ENCODE measurements at places on chromosomes 5 and 9. TPM values are rescaled to one million over a fixed set of nuclear protein-coding genes. Genes with fewer than 3 reads are reported as not detected.
A peak's percentile ranks its signal among the peaks of the same experiment; 100 is the strongest.

DNA sequence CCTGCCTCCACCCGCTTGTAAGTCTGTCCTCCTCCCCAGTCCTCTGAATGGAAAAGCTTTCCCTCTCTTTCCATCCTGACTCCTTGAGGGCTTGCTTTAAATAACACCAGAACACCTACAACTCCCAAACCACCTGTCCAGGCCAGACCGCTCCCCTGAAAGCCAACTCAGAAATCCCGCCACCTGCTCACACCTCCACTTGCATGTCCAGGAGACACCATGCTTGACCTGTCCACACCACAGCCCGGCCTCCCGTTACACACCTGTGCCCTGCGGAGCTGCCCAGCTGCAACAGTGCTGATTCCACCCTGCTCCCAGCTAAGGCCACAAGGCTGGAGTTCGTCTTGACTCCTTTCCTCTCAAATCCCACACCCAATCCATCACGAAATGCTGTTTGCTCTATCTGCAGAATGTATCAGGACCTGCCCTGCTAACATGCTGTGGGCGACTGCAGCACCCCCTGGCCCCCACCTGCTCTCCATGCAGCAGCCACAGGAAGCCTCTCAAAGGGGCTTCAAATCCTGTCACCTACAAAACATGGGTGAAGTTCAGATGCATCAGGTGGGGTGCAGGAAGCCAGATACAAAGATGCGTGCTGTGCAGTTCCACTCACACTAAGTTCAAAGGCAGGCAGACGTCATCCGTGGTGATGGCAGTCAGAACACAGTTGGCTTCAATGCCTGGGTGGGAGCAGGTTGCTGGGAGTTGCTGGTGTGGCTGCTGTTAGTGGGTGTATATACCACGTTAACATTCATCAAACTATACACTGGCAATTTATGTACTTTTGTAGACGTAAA, 166.0 kb downstream of the ROR2 start:
- no peak for DNase-seq
- no peaks in the 10 kb centered on the region for H3K36me3 ChIP-seq
- H3K27me3 ChIP-seq, result no peaks in the 10 kb centered on the region
- no peak overlapping the region for H3K4me3 ChIP-seq
- no peaks in the 10 kb centered on the region for H3K4me1 ChIP-seq

GRCh38 chr5:17186256-17186655, 31.2 kb upstream of the BASP1 start:
- H3K36me3 ChIP-seq, result no peaks in the 10 kb centered on the region
- no peak overlapping the region for H3K27ac ChIP-seq
- H3K27me3 ChIP-seq, result no peaks in the 10 kb centered on the region
- H3K4me1 ChIP-seq, result no peaks in the 10 kb centered on the region

Gene IDNK
- 7.4 TPM for total RNA-seq

- H3K36me3 ChIP-seq, result no peaks in the 10 kb centered on the region
- DNase-seq, result no peak
- peak overlapping the region; percentile 88 for H3K4me3 ChIP-seq
- H3K27me3 ChIP-seq, result no peaks in the 10 kb centered on the region
- peak overlapping the region; percentile 97 for H3K27ac ChIP-seq
- H3K4me1 ChIP-seq, result peaks cover 7% of the 10 kb centered on the region
These were observed 375 bp upstream of the C5orf24 start for GRCh38 chr5:134845335-134845851.

GRCh38 chr9:114546851-114547250, 40.7 kb upstream of the ATP6V1G1 start:
- H3K4me3 ChIP-seq, result no peak overlapping the region
- no peaks in the 10 kb centered on the region for H3K36me3 ChIP-seq
- no peak for DNase-seq
- H3K27me3 ChIP-seq, result no peaks in the 10 kb centered on the region

DNA sequence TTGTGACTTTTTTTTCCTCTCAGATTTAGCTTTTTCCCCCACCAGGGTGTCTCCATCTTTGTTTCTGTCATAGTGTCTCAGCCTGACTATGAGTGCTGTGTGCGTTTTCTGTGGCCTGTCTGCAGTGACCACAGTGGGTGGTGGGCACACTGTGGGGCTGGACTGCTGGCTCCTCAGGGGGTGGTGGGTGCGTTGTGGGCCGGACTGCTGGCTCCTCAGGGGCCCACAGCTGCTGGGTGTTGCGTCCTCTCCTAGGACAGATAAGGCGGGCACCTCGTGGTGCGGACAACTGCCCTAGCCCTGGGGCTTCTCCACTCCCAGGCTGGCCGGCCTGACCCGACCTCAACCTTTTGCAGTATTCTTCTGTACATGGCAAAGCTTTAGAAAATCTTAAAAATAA, 100.4 kb downstream of the EHMT1 start:
- H3K4me1 ChIP-seq, result no peaks in the 10 kb centered on the region
- no peak overlapping the region for H3K27ac ChIP-seq
- no peaks in the 10 kb centered on the region for H3K27me3 ChIP-seq
- no peak overlapping the region for H3K4me3 ChIP-seq

- H3K36me3 ChIP-seq, result no peaks in the 10 kb centered on the region
- H3K27ac ChIP-seq, result no peak overlapping the region
- H3K27me3 ChIP-seq, result no peaks in the 10 kb centered on the region
- no peaks in the 10 kb centered on the region for H3K4me1 ChIP-seq
- DNase-seq, result no peak
- no peak overlapping the region for H3K4me3 ChIP-seq
These were observed 20.2 kb downstream of the RECK start for GRCh38 chr9:36056896-36057295.

DNA sequence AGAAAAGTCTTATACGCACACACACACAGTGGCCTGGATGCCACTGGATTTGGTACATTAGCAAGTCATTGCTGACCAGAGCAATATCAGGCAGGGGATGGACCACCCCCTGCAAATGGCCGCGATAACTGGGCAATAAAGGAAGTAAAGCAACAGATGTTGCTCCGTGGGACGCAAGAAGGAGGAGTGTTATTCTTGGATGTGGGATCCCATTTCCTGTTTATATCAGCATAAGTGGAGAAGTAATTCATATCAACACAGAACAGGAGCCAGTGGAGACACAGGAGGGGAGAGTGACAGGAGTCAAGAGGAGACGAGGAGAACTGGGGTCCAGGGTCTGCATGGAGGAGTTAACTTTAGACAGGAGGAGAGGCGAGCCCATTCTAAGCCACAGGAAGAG, 18.4 kb downstream of the RUFY1 start:
- no peaks in the 10 kb centered on the region for H3K27me3 ChIP-seq
- no peak overlapping the region for H3K27ac ChIP-seq
- H3K36me3 ChIP-seq, result peaks cover 4% of the 10 kb centered on the region
- no peaks in the 10 kb centered on the region for H3K4me1 ChIP-seq
- DNase-seq, result no peak

Gene SLC27A6
- 0.48 TPM for total RNA-seq

Gene NDUFS4
- 87.5 TPM for total RNA-seq

GRCh38 chr5:140010798-140011197, 32.3 kb downstream of the NRG2 start:
- no peaks in the 10 kb centered on the region for H3K27me3 ChIP-seq
- H3K36me3 ChIP-seq, result no peaks in the 10 kb centered on the region
- H3K27ac ChIP-seq, result no peak overlapping the region
- DNase-seq, result no peak
- H3K4me1 ChIP-seq, result no peaks in the 10 kb centered on the region

Gene EGR1
- total RNA-seq, result 6.7 TPM

- no peak overlapping the region for H3K4me3 ChIP-seq
- H3K27me3 ChIP-seq, result no peaks in the 10 kb centered on the region
- H3K36me3 ChIP-seq, result no peaks in the 10 kb centered on the region
These were observed 235.9 kb downstream of the FER start for GRCh38 chr5:108983461-108984092.

Gene CTSV
- 6.0 TPM for total RNA-seq

DNA sequence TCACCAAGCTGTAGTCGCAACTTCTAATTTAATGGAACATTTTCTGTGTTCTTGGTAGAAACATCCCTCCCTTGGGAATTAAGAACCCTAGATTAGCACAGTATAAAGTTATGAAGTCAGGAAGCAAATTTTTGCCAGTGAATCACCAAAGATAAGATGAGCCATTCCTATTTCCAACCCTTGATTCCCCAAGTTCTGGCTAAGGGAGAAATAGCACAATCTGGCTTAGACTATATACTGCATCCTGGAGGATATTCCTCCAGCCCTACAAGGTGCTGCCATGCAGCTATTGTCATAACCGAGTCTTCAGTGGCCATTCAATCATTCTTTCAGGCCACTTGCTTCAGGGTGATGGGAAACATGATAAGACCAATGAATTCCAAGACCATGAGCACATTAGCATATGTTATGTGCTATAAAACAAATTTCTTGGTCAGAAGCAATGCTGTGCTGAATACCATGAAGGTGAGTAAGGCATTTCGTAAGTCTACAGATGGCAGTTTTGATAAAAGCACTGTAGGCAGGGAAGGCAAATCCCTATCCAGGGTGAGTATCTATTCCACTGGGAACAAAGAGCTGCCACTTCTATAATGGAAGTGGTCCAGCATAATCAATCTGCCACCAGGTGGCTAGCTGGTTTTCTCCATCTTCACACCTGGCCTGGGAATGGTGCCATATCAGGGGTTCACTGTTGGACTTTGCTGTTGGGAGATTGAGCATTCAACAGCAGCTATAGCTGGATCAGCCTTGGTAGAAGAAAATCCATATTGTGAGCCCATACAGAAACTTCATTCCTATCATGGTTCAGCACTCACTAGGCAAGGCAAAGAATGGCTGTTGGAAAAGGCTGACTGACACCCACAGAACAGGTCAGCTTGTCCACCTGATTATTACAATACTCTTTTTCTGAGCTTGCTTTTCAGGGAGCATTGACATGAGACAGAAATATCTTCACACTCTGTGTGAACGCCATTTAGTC, 19.6 kb upstream of the ARL15 start:
- H3K27ac ChIP-seq, result no peak overlapping the region
- H3K4me1 ChIP-seq, result no peaks in the 10 kb centered on the region
- H3K36me3 ChIP-seq, result no peaks in the 10 kb centered on the region
- peak; percentile 20 for DNase-seq
- no peaks in the 10 kb centered on the region for H3K27me3 ChIP-seq
- H3K4me3 ChIP-seq, result no peak overlapping the region

Gene FOXD4
- not detected for total RNA-seq

GRCh38 chr9:97860451-97861147, 7.6 kb downstream of the FOXE1 start:
- H3K27ac ChIP-seq, result no peak overlapping the region
- no peaks in the 10 kb centered on the region for H3K4me1 ChIP-seq
- no peaks in the 10 kb centered on the region for H3K36me3 ChIP-seq
- H3K4me3 ChIP-seq, result no peak overlapping the region
- DNase-seq, result no peak

DNA sequence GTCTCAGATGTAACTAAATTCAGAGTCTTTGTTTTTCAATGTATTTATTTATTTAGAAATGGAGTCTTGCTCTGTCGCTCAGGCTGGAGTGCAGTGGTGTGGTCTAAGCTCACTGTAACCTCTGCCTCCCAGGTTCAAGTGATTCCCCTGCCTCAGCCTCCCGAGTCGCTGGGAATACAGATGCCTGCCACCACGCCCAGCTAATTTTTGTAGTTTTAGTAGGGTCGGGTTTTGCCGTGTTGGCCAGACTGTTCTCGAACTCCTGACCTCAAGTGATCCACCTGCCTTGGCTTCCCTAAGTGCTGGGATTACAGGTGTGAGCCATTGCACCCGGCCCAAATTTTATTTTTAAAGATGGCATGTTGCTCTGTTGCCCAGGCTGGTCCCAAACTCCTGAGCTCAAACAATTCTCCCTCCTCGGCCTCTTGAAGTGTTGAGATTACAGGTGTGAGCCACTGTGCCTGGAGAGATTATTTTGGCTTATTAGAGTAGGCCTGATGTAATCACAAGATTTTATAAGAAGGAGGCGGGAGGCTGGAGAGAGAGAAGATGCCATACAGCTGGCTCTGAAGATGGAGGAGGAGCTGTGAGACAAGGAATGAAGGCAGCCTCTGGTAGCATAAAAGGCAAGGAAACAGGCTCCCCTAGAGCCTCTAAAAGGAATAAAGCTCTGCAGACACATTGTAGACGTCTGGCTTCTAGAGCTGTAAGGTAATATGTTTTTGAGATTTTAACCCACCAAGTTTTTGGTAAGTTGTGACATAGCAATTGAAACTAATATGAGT, 12.9 kb upstream of the KLF9 start:
- no peak overlapping the region for H3K4me3 ChIP-seq
- DNase-seq, result no peak
- H3K36me3 ChIP-seq, result no peaks in the 10 kb centered on the region
- H3K4me1 ChIP-seq, result no peaks in the 10 kb centered on the region
- no peaks in the 10 kb centered on the region for H3K27me3 ChIP-seq
- no peak overlapping the region for H3K27ac ChIP-seq

DNA sequence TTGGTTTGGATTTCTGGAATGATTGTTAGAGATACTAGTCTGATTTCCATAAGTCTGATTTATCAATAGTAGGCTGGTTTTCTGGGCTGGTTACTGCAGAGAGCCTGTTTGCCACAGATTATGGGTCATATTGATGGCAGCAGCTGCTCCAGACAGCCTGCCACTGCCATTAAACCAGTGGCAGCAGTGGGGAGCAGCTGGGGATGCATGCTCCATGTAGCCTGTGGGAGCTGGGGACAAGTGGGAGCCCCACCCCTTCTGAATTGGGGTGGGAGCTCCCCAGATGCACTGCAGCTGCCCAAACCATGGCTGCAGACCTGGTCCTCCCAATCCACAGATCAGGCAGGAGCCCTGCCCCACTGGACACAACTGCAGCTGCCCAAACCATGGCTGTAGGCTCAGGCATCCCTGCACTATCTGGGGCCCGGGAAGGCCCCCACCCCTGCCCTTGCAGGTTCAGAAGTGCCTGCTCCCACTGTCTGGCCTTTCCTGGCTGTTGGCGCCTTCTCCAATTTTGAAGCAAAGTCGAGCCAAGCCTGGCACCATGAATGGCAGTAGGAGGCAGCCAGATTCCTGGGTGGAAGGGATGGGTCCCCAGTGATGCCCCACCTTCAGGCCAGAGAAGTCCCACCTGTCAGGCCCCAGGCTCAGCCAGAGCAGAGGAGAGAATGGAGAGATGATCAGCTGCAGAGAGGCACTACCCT, 402.9 kb upstream of the TYRP1 start:
- no peak overlapping the region for H3K27ac ChIP-seq
- no peaks in the 10 kb centered on the region for H3K36me3 ChIP-seq
- no peaks in the 10 kb centered on the region for H3K4me1 ChIP-seq

- H3K4me3 ChIP-seq, result no peak overlapping the region
- H3K27ac ChIP-seq, result no peak overlapping the region
- no peaks in the 10 kb centered on the region for H3K4me1 ChIP-seq
These were observed 79.3 kb downstream of the BRINP1 start for GRCh38 chr9:119289740-119290433.

Gene FBP2
- total RNA-seq, result not detected

DNA sequence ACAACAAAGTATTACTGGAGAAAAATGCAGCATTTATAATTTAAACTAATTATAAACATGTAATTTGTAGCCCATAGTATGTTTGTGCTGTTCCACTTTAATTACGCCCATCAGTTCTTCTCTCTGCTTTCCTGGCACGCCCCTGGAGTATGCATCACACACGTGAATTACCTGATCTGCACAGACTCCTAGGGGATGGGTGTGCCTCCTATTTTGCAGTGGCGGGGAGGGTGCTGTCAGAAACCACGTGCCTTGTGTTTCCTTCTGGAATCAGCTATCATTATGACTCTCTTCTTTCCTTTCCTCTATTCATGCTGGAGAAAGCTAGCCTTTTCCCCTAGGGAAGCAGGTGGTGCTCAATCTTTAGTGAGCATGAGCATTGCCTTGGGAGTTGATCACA, 43.3 kb downstream of the RPS23 start:
- H3K27me3 ChIP-seq, result no peaks in the 10 kb centered on the region
- H3K4me1 ChIP-seq, result no peaks in the 10 kb centered on the region
- no peak overlapping the region for H3K27ac ChIP-seq
- peak; percentile 36 for DNase-seq
- no peak overlapping the region for H3K4me3 ChIP-seq

Measured in colonic mucosa (tissue), 4 donors.